ENCODE measurements at places on chromosomes 1 and 21. TPM values are rescaled to one million over a fixed set of nuclear protein-coding genes. Genes with fewer than 3 reads are reported as not detected.

- DNase-seq: no peak
These were observed 16.5 kb upstream of the EDN2 start for GRCh38 chr1:41500781-41501518.

- DNase-seq: no peak
These were observed 17.0 kb downstream of the MX2 start for GRCh38 chr21:41378849-41379248.

GRCh38 chr1:185016880-185017279 is 28.5 kb upstream of the RNF2 start:
- peak; percentile 28 for DNase-seq

GRCh38 chr1:23643736-23644554 is 47.7 kb upstream of the RPL11 start:
- no peak for DNase-seq

DNA sequence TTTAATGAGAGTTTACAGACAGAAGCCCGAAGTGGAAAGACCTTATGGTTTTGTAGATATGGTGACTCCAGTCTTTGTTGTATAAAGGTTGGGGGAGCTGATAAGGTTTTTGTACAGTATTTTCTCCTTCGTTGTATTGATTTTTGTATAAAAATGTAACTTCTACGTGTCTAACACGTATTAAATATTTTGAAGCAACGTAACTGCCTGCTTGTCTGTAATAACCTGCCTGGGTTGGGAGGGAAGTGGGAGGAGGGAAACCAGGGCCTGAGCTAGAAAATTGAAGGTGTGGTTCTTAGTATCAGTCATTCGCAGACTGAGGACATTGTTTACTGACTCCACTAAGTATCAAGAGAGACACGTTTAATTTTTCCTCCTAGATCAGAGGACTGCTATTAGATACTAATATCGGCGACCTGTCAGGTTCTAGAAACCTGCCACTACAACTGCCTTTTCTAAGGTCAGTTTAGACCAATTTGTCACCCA is 2.2 kb downstream of the IER5 start:
- DNase-seq: no peak

- no peak for DNase-seq
These were observed 1.2 kb upstream of the PGBD5 start for GRCh38 chr1:230427094-230427876.

MROH7 gene
- polyA plus RNA-seq: not detected

DNA sequence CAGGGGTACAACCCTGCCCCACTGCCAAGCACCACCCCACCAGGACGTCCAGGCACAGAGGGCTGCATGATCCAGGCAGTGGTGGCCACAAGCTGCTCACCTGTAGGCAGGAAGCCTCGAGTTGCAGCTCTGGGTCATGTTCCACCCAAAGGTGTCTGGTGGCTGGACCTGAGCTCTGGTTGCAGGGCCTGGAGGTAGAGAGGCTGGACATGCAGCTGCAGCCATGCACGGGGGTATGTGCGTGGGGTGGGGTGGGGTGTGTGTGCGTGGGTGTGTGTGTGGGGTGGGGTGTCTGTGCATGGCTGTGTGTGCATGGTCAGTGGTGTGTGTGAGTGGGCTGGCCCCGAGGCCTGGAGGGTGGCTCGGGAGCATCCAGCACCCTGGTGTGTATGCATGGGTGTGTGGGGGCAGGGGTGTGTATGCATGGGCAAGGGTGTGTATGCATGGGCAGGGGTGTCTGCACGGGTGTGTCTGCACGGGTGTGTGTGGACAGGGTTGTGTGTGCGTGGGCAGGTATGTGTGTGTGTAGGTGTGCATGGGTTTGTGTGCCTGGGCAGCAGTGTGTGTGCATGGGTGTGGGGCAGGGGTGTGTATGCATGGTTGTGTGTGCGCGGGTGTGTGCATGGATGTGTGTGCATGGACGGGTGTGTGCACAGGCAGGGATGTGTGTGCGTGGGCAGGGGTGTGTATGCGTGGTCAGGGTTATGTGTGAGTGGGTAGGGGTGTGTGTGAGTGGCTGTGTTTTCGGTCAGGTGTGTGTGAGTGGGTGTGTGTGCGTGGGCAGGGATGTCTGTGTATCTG is 15.6 kb downstream of the ARHGEF16 start:
- DNase-seq: no peak

All from A549 (cell line).